Glomerular endothelial cell (primary cell): ENCODE measurements at places on chromosomes 11 and 22. TPM values are rescaled to one million over a fixed set of nuclear protein-coding genes. Genes with fewer than 3 reads are reported as not detected.

The CCDC73 gene
- not detected in 2 replicates for total RNA-seq

The NPAS4 gene
- total RNA-seq, result not detected in 2 replicates

The FGF19 gene
- not detected in 2 replicates for total RNA-seq

The ANKK1 gene
- total RNA-seq, result 0.12 TPM in 1 of 2 replicates, not detected in the other

The KREMEN1 gene
- 0.68 and 2.3 TPM in 2 replicates for total RNA-seq

The ALKBH8 gene
- 2.7 and 3.6 TPM in 2 replicates for total RNA-seq

The ELFN2 gene
- total RNA-seq, result 3.2 and 5.0 TPM in 2 replicates

The MPEG1 gene
- not detected in 2 replicates for total RNA-seq

The ZBTB16 gene
- 6.9 and 10.9 TPM in 2 replicates for total RNA-seq

The LRRC74B gene
- total RNA-seq, result not detected in 2 replicates

The ENTHD1 gene
- not detected in 2 replicates for total RNA-seq

The PDE3B gene
- 1.7 and 3.6 TPM in 2 replicates for total RNA-seq

GRCh38 chr11:35618497-35619115 is 346 bp downstream of the FJX1 start:
- DNase-seq, result no peak

GRCh38 chr11:62182147-62182891 is 7.7 kb upstream of the SCGB1D1 start:
- no peak for DNase-seq

- no peak for DNase-seq
These were observed 53.8 kb downstream of the TRIOBP start for GRCh38 chr22:37750596-37751162.

GRCh38 chr11:36092314-36093030 is 148.6 kb downstream of the LDLRAD3 start:
- no peak for DNase-seq

DNA sequence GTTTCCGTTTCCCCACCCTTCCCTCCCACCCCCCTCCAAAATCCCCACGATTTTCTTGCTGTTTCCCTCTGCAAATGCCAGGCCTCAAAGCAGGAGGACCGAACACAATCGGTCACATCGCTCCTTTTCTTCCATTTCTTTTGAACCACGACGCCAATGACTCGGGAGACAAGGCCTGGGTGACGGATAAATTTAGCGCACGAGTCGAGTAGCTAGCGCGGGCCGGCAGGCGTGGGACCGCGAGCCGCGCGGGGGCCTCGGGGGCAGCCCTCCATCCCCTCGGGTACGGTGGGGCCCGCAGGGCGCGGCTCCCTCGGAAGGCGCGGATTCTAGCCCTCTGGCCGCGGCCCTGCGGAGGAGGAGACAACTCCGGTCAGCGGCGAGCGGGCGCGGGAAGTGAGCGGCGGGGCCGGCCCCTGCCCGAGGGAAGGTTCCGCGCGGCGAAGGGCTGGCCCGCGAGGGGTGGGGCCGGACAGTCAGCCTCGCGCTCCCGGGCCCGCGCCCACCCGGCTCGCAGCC is 414 bp downstream of the JOSD1 start:
- DNase-seq, result no peak

DNA sequence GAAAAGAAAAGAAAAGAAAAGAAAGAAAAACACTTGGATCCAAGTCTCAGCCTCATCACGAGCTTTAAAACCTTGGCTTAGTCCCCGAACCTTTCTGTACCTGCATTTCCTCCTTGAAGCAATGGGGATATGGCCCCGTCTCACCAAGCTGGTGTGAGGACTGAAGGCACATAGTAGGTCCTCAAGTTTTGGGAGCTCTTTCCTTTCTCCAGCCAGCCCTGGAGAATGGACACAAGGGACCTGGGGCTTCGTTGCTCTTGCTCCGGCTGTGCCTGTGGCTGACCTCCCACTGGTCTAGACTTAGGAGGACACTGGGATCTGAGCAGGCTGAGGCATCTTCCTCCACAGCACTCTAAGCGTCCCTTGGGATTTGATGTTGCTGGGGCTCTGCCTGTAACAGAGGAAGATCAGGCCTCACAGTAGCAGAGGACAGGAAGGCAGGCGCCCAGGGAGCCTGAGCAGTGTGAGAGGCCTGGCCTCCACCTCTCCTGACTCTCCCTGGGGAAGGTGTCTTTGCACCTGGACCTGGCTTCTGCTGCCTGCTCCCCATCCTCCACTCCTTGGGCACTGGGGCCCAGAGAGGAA is 32.8 kb downstream of the KCNC1 start:
- DNase-seq, result no peak

DNA sequence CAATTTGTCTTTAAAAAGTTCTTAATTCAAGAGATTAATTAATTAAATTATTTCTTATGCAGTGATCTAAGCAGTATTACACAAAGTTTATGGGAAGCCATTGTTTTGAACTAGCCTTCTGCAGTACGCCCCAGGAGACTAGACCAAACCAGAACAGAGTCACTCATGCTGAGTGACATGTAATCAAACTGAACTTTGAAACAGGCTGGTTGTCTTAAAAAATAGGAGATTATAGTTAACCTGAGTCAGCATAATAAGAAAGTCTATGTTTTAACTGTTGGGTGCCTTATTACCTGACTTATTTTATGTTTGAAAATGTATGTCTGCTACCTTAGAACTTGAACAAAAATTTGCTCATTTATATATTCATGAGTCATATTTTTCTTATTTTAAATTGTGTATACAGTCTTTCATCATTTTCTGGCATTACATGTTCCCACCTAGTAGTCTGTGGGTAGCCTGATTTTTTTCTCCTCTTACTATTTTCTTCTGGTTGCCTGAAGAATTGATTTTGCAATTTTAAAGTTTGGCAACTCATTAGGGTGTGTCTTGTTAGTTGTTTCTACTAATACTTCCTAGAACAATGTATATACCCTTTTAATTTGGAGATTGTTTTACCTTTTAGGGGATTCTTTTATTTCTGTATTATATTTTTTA is 161.4 kb downstream of the AASDHPPT start:
- no peak for DNase-seq

DNA sequence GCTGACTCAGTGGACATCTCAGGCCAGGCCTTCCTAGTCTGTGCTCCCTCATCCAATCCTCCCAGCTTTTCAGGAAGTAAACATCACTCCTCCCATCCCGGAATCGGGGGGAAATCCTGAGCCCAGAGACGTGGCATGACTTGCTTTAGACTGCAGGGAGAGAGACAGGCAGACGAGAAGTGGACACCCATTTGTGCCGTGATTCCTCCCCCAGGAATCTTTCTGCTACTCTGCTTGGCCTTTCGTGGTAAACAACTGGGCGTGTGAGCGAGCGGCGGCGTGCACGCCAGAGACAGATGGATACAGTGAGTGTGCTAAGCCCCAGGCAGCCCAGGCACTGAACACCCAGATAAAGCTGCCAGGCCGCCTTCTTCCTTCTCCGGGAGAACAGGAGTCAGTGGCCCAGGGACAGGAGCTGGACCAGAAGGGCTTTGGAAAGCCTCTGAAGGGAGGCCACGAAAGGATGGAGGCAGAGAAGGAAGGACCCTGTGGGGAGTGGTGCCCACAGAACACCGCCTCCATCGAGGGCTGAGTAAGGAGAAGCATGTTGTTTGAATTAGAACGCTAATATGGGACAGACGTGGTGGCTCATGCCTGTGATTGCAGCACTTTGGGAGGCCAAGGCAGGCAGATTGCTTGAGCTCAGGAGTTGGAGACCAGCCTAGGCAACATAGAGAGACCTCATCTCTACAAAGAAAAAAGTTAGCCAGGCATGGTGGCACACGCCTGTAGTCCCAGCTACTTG is 53.0 kb upstream of the PRR5 start:
- DNase-seq, result no peak

DNA sequence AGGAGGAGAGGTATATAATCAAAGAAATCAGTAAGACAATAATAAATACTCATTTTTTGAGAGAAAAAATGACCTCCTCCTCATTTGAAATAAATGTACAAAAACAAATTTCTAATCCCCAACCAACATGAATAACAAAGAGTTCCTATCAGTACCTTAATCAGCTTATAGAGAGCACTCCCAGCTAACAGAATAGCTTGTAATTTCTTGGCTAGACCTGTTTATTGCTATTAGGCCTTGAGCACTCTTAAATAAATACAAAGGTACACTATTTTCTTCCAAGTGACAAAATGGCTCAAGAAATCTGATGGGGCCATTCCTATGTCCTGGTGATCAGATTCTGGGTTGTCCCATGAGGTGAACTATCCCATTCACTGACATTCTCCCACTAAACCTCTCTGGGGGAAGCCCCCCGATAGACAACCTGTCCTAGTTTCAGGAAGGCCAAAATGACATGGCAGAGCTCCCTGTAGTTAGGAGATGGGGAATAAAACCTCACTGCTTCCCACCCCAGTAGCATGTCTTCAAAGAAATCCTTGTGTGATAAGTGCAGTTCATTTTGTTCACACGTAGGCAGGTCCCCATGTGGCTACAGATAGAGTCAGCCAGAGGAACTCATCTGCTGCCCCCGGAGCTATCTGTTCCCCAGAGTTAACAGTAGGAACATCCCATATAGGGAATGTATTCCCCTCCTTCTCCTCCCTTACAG is 385.7 kb downstream of the SOX6 start:
- DNase-seq, result no peak

- DNase-seq, result no peak
These were observed 9.5 kb downstream of the DCHS1 start for GRCh38 chr11:6646071-6646470.

GRCh38 chr22:49598338-49598737 is 229.3 kb downstream of the BRD1 start:
- no peak for DNase-seq

DNA sequence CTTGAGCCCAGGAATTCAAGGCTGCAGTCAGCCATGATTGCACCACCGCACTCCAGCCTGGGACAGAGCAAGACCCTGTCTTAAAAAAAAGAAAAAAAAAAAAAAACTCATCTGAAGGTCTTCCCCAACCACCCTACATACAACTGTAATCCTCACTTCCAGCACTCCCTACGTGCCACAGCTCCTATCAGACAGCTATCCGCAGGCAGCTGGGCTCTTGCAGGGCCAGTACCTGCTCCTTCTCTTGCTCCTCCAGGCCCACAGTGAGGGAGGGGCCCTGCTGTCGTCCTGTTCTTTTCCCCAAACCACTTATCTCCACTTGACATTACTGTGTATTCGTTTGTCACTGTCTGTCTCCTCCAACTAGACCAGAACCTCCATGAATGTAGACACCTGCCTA is 156.1 kb upstream of the NECTIN1 start:
- no peak for DNase-seq

- no peak for DNase-seq
These were observed 34.5 kb upstream of the OLFML1 start for GRCh38 chr11:7450836-7451235.

- DNase-seq, result no peak
These were observed 3.0 kb upstream of the PACSIN3 start for GRCh38 chr11:47189100-47189834.

GRCh38 chr11:103844327-103845215 is 191.9 kb upstream of the DDI1 start:
- DNase-seq, result no peak

- no peak for DNase-seq
These were observed 13.8 kb upstream of the PICK1 start for GRCh38 chr22:38043151-38044039.

- no peak for DNase-seq
These were observed 16.5 kb downstream of the BRD1 start for GRCh38 chr22:49811020-49811791.

DNA sequence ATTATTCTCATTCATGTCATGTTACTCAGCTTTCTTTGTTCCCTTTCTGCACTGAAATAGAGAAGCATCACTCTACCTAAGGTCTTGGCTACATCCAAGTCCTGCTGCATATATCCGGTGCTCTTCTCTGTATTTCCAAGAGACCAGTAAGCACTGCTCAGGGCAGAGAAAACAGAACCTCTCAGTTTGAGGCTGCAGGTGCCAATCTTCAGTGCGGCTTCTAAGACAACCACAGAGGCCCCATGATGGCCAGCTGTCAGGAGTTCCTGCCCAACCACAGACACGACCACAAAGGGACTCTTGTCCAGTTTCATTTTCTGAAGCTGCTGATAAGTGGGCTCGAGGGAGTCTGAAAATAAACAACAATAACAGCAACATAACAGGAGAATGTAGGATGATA is 378.4 kb upstream of the PITPNB start:
- no peak for DNase-seq

DNA sequence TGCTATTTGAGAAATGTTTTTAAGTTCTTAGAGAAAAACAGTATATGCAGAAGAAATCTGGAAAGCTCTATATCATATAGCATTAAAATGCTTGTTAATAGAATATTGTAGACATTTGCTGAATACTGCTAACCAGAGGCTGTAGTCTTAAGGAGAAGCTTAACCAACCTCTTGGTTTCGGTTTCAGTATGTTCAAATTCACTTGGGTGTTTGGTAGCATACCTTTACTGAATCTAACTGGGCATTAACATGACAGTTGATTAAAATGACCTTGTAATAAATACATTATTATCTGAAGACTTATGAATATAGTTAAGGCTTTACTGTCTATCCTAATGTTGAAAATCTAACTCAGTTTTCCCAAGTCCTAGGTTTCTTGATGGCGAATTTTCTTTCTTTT is 5.4 kb downstream of the PCF11 start:
- DNase-seq, result no peak

DNA sequence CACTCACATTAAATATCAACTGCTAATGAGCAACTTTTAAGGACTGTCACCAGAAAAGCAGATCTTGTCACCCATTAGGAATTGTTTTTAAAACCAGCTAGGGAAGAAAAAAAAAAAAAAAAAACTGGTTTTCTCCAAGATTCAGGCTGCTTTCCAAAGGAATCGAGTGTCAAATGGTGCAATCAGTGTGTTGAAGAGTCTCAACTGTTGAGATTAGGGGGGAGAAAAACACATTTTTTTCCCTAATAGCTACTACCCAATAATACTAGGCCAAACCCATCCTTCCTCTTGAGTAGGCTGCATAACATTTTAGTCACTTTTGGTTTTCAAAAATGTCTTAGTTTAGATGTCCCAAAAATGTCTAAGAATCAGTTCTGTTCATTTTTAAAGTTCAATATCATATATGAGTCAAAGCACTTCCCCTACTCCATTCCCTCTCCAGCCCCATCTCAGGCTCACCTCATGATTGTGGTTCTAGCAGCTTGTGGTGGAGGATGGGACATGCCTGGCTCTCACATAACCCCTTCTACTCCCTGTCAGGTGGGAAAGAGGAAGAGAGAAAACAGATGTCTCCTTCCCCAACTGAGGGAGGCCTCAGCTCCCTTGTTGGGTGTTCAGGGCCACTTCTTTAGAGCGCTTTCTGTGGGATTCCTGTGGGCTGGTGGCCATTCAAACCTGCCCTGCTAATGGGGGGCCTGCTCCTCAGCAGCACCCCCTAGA is 193.6 kb downstream of the CWF19L2 start:
- no peak for DNase-seq

DNA sequence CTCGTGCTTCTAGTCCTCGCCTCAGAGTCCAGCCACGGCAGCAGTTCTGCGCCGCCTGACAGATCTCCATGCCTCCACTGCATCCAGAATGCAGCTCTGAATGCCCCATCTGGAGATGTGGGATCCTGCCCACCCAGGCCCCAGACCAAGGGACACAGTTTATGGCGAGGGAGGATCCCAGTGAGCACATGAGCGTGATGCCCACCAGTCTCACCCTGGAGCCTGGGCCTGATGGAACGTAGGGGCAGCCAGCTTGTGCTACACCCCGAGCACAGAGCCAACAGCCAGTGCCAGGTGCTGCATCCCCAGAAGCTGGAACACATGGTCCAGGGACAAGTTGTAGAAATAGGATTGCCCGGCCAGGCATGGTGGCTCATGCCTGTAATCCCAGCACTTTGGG is 10.4 kb downstream of the IGLL1 start:
- no peak for DNase-seq

GRCh38 chr11:36037031-36037430 is 93.2 kb downstream of the LDLRAD3 start:
- DNase-seq, result no peak
